ENCODE measurements at places on chromosomes 2 and 18.

- no peak for DNase-seq
Measured at GRCh38 chr18:45277908-45278307, 337.4 kb upstream of the SLC14A2 start.

DNA sequence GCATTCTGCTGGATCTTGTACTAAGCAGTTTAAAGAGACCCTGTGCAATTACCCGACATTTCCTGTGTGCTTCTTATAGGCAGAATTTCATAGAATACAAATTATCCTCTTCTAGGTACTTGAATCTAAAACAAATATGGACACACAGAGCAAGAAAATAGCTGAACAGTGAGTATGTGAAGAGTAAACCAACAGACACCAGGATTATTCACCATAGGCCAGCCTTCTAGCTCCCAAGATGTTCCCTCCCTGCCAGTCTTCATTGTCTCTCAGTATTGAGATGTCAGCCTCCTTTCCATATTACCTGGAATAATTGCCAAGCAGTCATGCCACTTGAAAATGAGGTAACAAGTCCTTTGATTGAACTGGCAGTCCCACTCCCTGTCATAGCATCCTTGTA, 187.1 kb downstream of the PTPRM start:
- no peak for DNase-seq

DNA sequence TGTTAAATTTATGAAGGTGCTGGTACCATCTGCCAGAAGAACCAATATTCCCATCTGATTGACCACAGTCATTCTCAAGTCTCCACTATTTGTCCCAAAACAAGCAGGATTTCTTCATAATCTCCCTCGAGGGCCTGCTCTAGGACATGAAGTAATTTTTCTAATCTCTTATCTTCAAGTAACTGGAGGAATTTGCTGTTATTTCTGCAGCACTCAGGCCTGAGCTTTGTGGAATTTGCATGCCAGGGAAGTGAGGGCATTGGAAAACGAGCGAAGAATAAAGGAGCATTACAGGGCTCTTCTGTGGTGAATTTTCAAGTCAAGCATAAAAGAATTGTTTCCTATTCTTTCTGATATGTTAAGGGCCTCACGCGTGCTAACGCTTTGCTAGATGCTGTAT, 161.2 kb upstream of the EPAS1 start:
- DNase-seq: no peak

- no peak for DNase-seq
Measured at GRCh38 chr18:69830189-69830588, 117.5 kb downstream of the CD226 start.

- no peak for DNase-seq
Measured at GRCh38 chr2:19611491-19612332, 253.3 kb upstream of the OSR1 start.

GRCh38 chr18:9665314-9665713, 42.8 kb upstream of the RAB31 start:
- no peak for DNase-seq

GRCh38 chr2:178177066-178177679, 17.1 kb upstream of the OSBPL6 start:
- DNase-seq: no peak

DNA sequence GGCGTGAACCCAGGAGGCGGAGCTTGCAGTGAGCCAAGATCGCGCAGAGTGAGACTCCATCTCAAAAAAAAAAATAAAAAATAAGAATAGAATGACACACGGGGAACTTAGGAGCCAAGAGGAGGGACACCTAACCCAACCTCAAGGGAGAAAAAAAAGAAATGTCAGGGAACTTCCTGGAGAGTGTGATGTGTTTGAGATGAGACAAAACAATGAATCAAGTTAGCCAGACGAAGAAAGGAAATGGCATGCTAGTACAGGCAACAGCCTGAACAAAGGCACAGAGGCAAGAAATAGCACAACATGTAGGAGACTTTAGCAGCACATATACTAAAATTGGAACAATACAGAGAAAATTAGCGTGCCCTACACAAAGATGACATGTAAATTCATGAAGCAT, 36.7 kb upstream of the PAPOLG start:
- DNase-seq: no peak

DNA sequence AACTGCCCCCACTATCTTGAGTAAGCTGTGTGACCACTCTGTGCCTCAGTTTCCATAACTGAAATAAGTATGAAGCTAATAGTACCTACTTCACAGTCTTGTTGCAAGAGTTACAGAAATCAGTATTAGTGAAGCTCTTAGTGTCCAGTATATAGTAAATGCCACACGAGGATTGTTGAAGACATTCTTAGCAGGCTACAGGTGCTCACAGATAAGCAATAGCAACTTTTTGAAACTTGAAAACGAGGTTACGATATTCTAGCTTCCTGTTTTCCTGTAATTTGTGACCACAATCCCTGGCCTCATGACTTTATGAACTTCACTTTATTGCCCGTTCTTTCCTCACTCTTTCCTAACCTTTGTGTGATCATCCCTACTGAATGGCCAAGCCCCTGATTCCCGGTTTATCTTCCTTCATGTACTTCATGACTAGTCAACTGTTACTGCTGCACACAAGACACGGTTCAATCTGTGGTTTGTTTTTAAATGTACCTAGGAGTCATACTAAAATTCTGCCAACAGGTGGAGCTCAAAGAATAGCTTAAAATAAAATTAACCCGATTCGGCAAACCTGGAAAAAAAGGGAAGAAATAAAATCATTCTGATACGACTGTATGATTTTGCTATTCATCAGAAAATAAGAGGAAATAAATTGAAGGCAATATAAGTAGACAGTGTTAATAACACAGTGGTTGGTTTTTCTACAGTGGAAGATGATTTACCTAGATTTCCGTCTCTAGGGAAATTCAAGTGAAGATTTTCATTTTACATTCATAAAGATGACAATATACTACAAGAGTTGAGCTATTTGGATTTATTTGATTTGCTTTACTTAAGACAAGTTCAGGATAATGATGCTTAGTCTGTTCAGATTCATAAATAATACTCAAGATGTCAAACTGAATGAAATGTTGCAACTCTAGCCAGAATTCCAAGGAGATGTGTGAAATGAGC, 38.1 kb upstream of the STAT1 start:
- DNase-seq: no peak

DNA sequence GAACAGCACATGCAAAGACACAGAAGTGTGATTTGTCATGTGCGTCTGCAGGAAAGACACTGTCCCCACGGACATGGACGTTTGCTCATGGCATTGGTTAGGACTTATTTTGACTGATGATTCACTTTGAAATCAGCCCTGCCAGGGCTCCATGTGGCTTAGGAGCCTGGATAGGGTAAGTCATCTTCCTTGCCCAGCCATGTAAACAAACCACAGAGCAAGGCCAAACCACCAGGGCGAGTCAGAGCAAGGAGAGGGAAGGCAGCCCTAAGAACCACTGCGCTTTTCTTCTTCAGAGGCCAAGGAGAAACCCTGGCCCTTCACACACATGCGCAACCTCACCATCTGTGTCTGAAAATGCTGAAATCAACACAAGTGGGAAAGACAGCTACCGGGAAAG, 88.8 kb downstream of the GFPT1 start:
- DNase-seq: no peak

DNA sequence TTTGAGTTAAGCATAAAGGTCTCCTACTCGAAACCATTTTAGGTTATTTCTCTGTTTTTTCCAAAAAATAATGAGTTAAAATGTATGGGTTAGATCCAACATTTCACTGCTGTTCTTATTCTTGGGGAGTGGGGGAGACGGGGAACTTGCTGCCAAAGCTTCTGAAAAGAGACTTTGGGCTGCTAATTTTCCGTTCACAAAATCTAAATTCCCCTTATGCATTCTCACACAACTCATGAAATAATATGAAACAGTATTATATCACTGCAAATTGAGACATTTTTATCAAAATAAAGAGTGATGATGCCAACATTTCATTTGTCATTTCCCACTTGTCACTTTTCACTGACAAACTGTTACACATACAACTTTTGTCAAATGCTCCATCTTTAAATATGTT, 7.8 kb downstream of the SATB2 start:
- DNase-seq: no peak

GRCh38 chr2:41475959-41476358, 571.9 kb upstream of the PKDCC start:
- no peak for DNase-seq

- no peak for DNase-seq
Measured at GRCh38 chr2:160741271-160741670, 247.7 kb upstream of the RBMS1 start.

- DNase-seq: no peak
Measured at GRCh38 chr2:239351687-239352086, 49.1 kb downstream of the HDAC4 start.

GRCh38 chr2:12881952-12882351, 165.2 kb downstream of the TRIB2 start:
- DNase-seq: no peak

GRCh38 chr2:16154501-16155280, 214.3 kb downstream of the MYCN start:
- DNase-seq: no peak

GRCh38 chr2:769771-770170, 92.6 kb upstream of the TMEM18 start:
- DNase-seq: no peak

DNA sequence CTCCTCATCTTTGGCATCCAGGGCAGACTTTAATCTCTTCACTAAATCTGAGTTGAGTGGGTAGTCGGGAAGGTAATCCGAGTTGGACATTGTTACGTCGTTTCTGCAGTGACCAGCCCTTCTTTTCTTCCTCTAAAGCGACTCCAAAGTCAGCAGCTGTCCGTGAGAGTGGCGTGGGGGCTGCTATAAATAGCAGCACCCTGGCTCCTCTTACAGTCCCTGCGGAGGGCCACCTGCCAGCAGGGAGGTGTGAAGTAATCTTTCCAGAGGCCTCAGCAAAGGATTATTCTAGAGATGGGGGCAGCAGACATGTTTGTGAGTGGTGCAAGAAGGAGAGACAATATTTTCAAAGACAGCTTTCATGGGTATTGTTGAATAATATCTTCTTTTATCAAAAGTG, at the start of gene ASB18:
Gene ASB18, minus strand, starts transcription at position 151 of the 400 bp plus-strand sequence. Its CDS starts 61 bp downstream, at position 90.
- DNase-seq: no peak

GRCh38 chr2:216651351-216651881, 18.2 kb downstream of the IGFBP2 start:
- no peak for DNase-seq

DNA sequence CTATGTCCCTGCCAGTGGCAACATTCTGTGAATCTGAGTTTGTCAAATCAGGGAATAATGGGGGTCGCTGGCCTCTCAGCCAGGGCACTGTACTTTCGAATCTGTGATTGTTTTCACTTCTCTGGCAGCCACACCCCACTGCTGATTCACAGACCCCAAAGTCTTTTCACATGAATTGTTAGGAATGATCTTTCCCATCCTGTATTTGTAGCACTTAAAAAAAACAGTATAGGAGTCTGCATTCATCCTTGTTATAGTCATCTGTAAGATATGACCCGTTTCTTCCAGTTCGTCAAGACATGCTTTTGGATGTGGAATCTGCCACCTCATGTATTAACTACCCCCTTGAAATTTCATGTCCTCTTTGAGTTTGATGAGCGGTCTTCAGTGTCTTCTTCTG, 928 bp downstream of the NAGK start:
- no peak for DNase-seq

- no peak for DNase-seq
Measured at GRCh38 chr2:160294339-160294803, 94.3 kb upstream of the ITGB6 start.

DNA sequence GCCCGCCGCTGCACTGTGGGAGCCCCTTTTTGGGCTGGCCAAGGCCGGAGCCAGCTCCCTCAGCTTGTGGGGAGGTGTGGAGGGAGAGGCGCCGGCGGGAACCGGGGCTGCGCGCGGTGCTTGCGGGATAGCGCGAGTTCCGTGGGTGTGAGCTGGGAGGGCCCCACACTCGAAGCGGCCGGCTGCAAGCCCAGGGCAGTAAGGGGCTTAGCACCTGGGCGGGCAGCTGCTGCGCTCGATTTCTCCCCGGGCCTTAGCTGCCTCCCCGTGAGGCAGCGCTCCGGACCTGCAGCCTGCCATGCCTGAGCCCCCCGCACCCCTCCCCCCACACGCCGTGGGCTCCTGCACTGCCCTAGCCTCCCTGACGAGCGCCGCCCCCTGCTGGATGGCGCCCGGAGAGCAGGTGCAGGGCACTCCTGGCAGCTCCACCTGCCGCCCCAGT, 124.4 kb downstream of the CCDC178 start:
- no peak for DNase-seq

DNA sequence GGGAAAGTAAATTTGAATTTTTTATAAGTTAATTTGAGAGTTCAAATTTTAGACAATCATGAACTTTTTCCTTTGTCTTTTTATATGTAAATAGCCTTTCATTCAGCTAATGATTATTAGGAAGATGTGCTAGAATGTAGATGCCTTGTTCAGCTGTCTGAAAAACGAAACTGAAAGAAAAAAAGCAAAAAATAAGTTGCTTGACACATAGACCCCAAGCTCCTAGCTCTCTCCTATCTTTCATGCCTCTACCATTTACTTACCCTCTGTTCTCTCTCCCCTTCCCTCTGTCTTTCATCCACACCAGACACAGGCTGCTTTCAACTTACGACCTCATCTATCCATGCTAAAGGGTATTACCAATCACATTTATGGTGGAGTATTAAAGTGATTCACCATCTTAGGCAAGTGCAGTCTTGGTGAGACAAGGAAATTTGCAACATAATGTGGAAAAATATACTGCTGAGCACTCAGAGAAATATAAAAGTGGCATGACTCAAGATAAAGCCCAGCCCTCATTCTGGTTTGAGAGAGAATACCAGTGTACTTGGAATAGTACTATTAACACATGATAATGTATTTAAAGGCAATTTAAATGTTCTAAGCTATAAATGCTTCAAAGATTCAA, 425.6 kb downstream of the SUCLG1 start:
- DNase-seq: no peak

DNA sequence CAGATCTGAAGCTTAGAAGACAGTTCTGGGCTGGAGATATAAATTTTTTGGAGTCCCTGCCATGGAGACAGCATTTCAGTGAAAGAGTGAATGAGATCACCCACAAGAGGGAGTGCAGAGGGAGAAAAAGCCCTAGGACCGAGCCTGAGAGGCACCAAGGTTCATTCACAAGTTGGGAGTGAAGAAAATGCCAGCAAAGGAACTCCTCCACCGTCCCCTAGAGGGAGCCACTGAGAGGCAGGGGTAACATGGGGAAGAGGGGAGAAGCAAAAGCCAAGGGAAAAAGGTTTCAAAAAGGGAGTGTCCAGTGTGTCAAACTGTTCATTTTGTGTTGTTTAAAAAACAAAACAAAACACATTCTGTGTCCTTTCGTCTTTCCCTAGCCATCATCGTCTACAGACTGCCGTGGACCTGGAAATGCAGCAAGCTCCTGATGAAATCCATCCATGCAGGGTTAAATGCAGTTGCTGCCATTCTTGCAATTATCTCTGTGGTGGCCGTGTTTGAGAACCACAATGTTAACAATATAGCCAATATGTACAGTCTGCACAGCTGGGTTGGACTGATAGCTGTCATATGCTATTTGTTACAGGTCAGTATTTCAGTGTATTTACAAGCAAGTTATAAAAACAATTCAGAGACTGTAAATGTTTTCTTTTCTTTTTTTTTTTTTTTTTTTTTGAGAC, 19.1 kb downstream of the CYBRD1 start:
- DNase-seq: no peak

- DNase-seq: no peak
Measured at GRCh38 chr2:103402944-103403343, 641.1 kb downstream of the TMEM182 start.

- DNase-seq: no peak
Measured at GRCh38 chr2:220871909-220872308, 700.2 kb downstream of the EPHA4 start.

- DNase-seq: no peak
Measured at GRCh38 chr2:152740743-152741328, 22.4 kb downstream of the ARL6IP6 start.
